NCI-H1417 (cell line): ENCODE measurements at places on chromosomes 16 and 17.

DNA sequence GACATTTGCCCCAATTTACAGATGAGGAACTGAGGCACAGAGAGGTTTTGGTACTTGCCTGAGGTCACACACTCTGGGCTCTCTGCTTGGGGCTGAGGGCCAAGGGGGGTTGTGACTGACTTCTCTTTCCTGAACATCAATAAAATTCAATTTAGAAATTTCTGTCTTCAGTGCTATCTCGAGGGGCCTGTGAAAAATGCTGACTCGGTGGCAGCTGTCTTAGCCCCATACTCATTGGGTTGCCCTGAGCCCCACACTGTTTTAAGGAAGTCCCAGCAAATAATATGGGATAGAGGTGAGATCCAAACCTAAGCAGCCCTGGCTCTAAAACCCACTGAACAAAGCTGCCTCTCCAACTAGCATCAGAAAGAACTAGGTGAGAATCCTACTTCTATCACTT is 7.0 kb upstream of the BRCA1 start:
- DNase-seq = no peak

DNA sequence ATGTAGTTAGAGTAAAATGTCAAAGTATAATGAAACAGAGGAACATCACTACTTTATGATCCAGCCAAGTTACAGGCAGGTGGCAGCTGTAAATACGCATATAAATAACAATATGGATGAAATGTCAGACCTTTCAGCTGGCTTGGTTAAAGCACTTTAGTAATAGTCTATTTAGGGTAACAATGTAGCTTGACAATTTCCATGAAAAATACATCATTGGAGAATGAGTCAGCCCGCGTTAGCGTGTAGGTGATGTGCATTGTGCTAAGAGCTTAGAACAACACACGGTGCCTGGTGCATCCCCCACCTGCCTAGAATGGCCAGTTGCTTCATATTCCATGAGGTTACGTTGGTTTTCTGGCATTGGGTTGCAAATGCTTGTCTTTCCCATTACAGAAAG is 119.4 kb downstream of the RBFOX1 start:
- DNase-seq = no peak

DNA sequence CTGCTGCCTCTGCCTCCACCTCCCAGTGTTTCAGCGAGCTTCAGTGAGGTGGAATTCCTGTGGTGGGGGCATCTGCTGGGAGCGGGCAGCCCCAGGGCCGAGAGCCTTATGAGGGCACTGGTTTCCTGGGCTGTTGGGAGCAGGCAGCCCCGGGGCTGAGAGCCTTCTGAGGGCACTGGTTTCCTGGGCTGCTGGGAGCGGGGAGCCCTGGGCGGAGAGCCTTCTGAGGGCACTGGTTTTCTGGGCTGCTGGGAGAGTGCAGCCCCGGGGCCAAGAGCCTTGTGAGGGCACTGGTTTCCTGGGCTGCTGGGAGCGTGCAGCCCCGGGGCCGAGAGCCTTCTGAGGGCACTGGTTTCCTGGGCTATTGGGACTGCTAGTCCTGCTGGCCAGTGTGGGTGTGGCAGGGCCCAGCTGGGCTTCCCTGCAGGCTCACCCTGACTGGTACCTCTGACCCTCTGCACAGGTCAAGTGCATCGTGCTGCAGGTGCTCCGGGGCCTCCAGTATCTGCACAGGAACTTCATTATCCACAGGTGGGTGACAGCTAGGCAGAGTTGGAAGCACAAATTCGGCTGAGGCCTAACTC is 5.6 kb downstream of the CDK10 start:
- DNase-seq = no peak

GRCh38 chr16:50037662-50038220 is 12.7 kb downstream of the CNEP1R1 start:
- no peak for DNase-seq
